ENCODE measurements at places on chromosomes 16 and 17.

DNA sequence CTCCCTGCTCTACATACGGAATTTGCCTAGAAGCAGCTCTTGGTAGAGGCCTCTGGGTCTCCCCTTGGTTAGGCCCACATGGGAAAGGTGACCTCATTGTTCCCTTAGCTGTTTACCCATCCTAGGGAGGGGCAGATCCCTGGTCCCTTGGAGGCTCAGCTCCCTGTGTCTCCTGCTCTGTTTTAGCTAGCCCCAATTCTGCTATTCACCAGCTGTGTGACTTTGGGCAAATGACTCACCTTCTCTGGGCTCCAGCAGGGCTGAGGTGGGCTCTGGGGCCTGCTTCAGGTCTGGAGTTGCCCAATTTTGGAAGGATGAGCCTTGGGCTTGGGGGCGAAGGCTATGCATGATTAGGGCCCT, 3.9 kb downstream of the ABCC3 start:
- DNase-seq = no peak

GRCh38 chr16:24769806-24770205, 40.4 kb downstream of the TNRC6A start:
- no peak for DNase-seq

GRCh38 chr17:44308320-44308818, at the start of gene RUNDC3A:
RUNDC3A (plus strand) TSS chr17:44308601; CDS start chr17:44308833, 232 bp downstream.
- peak; percentile 60 for DNase-seq

DNA sequence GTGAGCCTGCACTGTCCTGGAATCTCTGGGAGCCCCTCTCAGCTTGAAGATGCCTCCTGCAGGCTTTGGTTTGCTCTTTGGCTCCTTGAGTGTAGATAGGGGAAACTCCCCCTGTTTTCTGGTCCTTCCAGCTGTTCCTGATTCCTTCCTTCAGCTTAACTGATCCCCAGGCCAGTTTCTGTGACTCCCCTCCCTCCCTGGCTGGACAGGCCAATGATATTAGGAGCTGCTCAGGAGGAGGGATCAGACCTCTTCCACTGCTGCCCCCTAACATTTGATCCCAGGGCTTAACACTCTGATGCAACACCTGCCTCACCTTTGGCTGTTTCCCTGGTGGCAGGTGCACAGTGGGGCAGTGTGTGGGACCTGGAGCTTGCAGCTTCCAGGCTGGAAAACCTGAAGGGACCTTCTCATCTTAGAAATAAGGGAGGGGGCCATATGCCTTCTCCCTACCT, at the start of gene TAC4:
TSS of gene TAC4 (minus strand) at position 51 of the 455 bp plus-strand sequence. CDS start 52 bp downstream, outside the sequence.
- DNase-seq = no peak

- DNase-seq = no peak
These were observed 159.1 kb downstream of the UTP18 start for GRCh38 chr17:51419476-51419875.

DNA sequence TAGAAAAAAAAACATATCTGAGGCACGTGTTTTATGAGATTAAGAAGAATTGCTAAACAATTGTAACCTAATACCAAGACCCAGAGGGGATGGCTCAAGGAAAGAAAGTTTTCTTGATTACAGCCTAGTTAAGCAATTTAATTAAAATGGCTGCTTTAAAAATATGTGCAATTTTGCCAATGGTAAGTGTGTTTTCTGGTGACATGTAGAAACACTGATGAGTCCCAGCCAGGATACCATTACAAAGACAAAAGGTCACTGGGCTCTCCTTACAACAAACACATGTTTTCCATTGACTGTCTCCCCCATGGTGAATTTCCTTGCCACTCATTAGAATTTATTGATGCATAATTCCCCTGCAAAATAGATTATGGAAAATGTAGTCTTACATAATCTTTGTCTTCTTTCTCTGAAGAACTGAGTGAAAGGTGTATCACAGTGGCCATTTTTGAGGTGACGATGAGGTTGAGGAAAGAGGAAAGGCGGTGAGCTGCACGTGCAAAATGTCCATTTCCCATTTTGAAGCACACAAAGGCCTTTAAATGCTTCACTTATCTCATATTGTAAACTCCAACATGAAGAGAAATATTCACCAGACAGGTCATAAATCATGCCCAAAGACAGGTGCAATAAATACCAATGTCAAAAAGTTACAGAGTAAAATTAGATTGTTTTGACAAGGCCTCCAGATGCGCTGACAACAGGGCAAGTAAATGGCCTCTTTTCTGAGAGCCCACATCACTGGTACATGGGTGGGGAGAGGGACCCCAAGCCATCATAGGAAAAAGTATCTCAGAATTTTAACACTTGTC, 696.9 kb downstream of the KCNJ2 start:
- DNase-seq = no peak

- DNase-seq = no peak
These were observed 231.1 kb downstream of the SOX9 start for GRCh38 chr17:72351884-72352346.

DNA sequence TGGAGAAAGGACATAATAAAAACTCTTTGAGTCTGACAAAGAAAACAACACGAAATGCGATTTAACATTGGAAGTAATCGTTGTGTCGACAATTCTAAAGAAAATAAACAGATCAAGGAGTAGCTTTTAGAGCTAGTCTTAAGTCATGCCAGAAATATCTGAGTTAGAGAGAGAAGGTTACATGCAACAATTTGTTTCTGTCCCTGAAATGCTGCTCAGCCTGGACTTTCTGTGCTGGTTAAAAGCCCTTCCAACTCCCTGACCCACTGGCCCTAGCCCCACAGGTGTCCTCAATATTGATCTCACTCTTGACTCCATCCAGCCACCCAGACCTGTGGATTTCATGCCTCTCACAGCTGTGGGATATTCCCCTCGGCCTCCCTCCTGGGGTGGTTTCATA, 33.2 kb upstream of the TEX2 start:
- no peak for DNase-seq

- DNase-seq = no peak
These were observed 22.9 kb downstream of the PRR11 start for GRCh38 chr17:59178266-59178985.

- no peak for DNase-seq
These were observed 291.7 kb upstream of the FOXF1 start for GRCh38 chr16:86218479-86219170.

GRCh38 chr16:15900901-15901500, 12.6 kb upstream of the CEP20 start:
- no peak for DNase-seq

DNA sequence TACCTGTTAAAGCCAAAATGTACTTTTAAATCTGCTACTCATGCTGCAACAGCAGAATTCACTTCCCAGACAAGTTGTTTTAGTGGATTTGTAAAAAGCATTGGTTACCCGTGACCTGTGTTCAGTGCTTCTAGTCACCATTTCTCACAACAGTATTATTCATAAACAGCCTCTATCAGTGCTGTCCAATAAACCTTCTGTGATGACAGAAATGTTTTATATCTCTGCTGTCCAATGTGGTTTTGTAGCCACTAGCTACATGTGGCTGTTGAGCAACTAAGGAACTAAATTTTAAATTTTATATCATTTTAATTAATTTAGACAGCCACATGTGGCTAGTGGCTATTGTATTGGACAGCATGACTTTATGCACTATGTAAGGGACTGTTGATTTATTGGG, 12.6 kb downstream of the MAP3K3 start:
- no peak for DNase-seq

DNA sequence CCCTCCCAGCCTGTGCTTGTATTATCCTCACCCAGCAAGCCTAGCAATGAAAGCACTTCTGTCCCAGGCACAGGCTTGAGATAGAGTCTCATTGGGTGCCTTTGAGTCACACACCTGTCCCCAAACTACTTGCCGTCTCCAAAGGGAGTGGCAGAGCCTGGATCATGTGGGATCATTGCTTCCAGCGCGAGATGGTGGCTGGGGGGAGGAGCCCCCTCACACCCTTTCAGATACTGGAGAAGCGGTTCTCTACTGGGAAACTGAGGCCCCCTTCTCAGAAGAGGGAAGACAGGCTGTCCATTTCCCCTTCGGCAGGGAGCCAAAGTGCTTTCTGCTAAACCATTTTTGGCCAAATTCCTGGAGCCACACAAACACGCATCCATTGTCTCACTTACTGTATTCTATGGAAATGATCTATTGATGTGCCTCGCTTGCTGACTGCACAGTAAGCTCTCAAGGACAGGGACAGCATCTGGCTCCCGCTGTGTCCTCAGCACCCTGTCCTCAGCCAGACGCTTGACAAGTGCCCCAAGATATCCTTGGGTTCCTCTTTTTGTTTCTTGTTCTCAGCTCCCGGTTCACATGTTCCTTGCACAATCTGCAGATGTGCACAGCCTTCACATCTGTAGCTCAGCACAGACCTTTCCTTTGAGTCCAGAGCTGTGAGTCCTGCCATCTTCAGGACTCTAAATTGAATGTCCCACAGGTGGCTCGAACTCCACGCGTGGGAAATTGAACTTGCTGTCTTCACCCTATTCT, 26.0 kb upstream of the DLX3 start:
- DNase-seq = no peak

DNA sequence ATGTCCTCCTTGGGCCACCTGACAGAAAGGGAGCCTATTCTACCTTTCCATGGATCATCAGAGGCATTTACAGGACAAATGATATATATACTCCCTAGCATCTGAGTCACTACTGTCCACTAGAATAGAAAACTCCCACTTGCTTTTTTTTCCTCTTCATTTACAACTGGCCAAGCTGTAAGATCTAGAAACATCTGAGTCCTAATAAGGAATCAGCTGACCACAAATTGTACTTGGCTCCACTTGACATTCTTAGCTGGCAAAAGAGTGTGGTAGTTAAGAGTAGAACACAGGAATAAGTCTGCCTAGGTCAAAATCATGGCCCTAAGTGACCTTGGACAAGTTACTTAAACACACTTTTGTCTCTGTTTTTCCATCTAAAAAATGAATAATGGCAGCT, 5.2 kb downstream of the RUSF1 start:
- no peak for DNase-seq

- DNase-seq = no peak
These were observed 101.4 kb downstream of the ITFG1 start for GRCh38 chr16:47359478-47359877.
